ENCODE measurements at places on chromosomes 12 and 14.
A peak's percentile ranks its signal among the peaks of the same experiment; 100 is the strongest.

DNA sequence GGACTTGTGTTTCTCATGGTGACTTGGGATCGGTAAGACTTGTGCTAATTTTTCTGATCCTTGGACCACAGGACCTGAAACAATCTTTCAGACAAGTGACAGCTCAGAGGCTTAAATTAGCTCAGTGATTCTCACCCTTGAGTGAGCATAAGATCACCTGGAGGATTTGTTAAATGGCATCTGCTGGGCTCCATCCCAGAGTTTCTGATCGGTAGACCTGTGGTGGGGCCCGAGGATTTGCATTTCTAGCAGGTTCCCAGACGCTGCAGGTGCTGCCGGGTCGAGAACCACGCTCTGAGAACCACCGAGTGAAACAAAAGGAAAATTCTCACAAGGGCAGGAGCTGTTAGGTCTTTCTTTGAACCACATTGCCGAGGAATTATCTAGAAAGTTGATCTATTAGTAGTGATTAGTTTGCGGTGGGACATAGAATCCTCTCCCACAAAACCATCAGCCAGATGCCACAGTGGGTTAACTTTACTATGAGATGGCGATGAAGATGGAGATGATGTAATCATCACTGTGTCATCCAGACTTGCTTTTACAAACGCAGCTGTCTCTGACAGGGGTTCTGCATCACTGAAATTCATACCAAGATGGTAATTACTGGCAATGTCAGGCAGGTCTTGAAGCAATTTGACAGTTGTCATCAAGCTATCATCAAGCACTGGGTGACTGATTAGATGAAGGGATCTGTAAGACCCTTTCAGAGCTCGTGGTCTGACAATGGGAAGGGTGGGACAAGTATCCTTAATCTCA is 184.0 kb downstream of the AACS start:
- no peak for DNase-seq

DNA sequence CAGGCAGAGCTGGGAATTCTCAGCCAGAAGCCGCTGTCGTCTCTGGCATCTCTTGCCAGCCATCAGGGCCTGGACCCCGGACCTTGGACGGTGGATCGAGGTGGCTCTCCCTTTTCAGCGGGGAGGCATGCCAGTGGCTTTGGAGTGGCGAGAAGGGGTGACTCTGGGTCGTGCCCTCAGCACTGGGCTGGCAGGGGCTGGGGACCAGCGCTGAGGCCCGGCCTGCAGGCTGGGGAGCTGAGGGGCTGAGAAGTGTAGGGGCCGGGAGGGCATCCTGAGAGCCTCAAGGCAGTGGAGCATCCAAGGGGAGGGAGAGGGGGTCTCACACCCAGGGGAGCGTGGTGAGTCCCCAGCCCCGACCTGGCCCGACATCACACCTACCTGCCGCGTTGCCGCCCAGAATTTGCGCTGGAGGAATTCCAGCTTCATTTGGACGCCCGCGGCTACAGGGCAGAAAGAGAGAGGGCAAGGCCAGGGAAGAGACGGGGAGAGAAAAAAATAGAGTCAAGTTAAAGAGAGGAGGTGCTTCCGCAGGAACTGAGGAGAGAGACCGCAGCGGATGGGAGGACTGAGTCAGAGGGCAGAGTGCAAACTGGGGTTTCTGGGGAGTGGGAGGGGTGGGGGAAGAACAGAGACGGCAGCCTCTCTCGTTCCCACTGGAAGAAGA is 9.0 kb upstream of the LRTM2 start:
- no peak for DNase-seq

DNA sequence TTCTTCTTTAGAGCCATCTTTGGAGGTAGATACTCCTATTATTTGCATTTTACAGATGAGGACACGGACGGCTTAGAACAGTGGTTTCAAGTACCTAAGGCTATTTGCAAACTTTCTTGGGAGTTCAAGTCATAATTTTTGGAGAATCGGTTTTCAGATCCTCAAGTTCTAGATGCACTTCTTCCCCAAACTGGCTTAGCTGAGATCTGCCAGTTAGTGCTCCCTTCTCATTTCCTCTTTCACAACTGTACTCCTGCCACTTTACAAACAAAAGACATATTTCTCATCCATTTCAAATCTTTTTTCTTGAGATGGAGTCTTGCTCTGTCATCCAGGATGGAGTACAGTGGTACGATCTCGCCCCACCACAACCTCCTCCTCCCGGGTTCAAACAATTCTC is 77.3 kb downstream of the HELB start:
- no peak for DNase-seq

DNA sequence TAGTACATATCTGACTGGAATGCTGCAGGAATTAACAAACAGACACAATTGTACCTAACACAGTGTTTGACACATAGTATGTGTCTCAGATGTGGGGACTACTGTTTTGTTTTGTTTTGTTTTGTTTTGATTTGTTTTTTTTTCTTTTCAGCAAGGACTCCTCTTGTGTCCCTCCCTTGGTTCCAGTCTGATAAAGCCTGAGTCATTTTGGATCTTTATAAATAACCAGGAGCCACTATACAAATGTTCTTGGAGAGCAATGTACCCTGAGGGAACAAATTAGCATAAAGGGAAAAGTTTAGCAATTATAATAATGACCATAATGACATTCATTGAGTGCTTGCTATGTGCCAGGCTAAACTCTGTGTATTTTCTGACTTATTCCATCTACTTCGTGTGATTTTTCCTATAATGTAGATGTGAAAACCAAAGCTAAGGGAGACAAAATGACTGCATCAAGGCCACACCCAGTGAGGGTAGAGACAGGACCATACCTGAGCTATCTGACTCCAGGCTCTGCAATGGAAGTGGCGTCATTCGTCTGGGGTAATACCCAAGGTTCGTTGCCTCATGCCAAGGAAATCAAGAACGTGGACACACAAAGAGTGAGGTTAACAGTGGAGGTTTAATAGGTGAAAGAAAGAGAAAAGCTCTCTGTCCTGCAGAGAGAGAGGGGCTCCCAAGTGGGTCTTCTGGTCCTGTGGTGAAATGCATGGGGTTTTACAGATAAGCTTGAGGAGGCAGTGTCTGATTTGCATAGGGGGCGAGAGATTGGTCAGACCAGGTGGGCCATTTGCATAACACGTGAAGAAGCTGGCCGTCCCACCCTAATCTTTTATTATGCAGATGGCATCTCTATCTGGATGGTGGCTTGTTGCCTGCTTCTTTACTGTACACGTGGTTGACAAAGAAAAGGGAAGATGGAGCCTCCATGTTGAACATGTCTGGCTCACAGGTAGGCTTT is 285.5 kb upstream of the SFSWAP start:
- no peak for DNase-seq

- DNase-seq, result no peak
These were observed 67.2 kb downstream of the PTPRR start for GRCh38 chr12:70853326-70853725.

DNA sequence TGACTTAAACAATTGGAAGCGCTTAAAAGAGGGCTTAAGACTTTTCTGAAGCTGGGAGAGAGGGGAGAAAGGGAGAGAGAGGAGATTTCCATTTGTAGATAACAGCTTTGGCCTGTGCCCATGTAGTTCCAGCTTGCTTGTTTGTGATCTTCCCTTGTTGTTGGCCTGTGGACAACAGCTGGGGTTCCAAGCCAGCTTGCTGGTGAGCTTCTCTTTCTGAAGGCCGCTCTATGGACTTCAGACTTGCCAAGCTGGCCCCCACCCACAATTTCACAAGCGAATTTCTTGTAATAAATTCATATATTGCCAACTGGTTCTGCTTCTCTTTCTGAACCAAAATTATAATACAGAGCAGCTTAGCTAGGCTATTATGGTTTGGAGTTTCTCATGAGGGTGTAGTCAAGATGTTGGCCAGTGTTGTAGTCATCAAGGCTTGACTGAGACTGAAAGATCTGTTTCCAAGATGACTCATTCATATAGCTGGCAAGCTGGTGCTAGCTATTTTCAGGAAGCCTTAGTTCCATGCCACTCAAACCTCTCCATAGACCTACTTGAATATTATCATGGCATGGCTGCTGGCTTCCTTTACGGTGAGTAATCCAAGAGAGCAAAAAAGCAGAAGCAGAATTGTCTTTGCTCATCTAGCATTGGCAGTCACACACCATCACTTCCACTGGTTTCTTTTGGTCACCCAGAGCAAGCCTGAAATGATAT is 89.4 kb downstream of the ATP23 start:
- no peak for DNase-seq

DNA sequence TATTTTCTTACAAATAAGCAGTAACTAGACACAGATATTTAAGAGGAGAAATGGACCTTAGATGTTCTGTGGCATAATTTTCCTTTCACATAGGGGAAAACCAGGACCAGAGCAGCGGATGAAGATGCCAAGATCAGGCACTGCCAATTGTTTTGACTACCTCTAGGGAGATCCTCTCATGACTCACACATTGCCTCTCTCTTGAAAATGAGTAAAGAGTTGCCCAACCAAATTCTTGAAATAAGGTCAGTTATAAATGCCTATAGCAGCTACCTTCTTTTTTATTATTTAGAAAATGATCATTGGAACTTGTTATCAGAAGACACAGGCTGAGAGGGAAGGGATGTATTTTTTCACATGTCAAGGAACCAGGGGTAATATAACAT is 263.4 kb upstream of the PLEKHG7 start:
- DNase-seq, result no peak

GRCh38 chr14:68384881-68385280 is 408.0 kb downstream of the ZFP36L1 start:
- DNase-seq, result no peak

GRCh38 chr12:47207829-47208248 is 128.1 kb upstream of the AMIGO2 start:
- DNase-seq, result no peak

GRCh38 chr12:121773011-121773777 is 20.3 kb downstream of the RHOF start:
- peak; percentile 72 for DNase-seq

DNA sequence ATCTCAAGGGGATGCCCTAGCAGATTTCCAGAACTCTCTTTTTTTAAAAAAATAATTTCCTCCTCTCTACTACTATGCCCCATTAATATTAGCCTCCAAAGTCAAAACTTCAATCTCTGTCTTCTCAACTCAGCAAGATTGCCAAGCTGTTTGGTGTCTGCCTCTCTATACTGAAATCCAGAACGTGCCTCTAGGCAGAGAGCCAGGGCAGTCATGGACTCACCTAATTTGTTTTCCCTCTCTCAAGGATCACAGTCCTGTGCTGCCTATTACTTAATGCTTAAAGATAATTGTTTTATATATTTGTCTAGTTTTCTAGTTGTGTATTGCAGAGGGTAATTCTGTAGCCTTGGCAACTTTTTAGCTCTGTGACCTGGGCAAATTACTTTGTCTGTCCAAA is 74.7 kb downstream of the E2F7 start:
- no peak for DNase-seq

GRCh38 chr14:95547626-95548327 is 12.9 kb downstream of the GLRX5 start:
- no peak for DNase-seq

- DNase-seq, result no peak
These were observed 68.0 kb upstream of the GALNT9 start for GRCh38 chr12:132397152-132397933.

DNA sequence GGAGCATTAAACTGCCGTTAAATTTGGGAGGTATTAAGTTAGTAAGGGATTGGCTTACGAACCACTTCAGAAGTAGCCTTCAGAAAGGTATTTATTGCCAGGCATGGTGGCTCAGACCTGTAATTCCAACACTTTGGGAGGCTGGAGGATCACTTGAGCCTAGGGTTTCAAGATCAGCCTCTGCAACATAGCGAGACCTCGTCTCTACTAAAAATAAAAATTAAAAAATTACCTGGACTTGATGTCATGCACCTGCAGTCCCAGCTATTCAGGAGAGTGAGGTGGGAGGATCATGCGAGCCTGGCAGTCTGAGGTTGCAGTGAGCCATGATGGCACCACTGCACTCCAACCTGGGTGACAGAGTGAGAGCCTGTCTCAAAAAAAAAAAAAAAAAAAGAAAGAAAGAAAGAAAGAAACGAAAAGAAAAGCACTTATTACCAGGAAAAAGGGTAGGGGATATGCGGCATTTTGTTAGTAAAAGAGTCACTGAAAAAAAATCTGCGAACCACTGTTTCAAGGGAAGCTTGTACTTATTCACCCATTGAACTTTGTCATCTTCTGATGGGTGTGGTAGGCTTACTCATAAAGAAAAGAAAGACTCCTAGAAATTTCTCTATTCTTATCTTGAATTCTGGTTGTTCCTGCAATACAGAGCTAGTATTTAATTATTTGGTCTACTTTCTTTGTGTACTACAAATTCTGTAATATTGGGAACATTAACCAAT is 33.6 kb upstream of the PLEKHA5 start:
- DNase-seq, result no peak

GRCh38 chr12:51409846-51410245 is 14.8 kb upstream of the SLC4A8 start:
- no peak for DNase-seq

DNA sequence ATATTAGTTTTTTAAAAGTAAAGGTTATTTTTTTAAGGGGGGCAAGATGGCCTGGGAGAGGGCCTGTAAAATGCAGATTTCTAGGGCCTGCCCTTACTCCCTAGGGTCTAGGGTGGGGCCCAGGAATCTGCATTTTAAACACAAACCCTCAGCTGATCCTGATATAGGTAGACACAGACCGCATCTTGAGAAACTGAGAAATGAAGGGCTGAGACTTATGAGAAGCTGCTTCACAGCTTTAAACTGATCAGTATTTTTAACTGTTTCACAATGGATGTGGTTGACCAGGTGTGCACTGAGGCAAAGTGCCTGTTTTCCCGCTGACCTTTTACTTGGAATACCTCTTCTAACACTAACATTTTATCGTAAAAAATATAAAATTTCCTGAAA is 84.0 kb downstream of the CCDC88C start:
- no peak for DNase-seq

GRCh38 chr12:121278169-121279070 is 18.1 kb downstream of the CAMKK2 start:
- no peak for DNase-seq

DNA sequence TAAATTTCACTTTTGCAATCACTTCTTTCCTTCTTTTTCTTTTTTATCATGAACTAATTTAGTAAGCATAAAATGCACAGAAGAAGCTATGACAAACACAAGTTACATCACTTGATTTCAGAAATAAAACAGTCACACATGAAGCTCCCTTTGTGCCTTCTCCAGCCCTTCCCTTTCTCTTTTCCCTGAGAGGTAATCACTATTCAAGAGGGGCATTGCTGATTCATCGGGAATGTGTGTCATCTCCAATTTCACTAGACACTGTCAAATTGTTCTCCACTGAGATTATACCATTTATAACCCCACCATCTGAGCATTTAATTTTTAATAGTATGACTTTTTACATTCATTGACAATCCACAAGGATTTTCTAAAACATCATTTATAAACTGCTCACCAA is 91.6 kb upstream of the PTPRQ start:
- no peak for DNase-seq

GRCh38 chr12:67697443-67697842 is 48.9 kb downstream of the DYRK2 start:
- DNase-seq, result no peak

- no peak for DNase-seq
These were observed 29.1 kb downstream of the SLC16A7 start for GRCh38 chr12:59624732-59625460.

All from right forelimb (tissue), 1 donor.